Gastrocnemius medialis (tissue), 4 donors: ENCODE measurements at places on chromosomes 1 and 21. TPM values are rescaled to one million over a fixed set of nuclear protein-coding genes. Genes with fewer than 3 reads are reported as not detected.
A peak's percentile ranks its signal among the peaks of the same experiment; 100 is the strongest.

DNA sequence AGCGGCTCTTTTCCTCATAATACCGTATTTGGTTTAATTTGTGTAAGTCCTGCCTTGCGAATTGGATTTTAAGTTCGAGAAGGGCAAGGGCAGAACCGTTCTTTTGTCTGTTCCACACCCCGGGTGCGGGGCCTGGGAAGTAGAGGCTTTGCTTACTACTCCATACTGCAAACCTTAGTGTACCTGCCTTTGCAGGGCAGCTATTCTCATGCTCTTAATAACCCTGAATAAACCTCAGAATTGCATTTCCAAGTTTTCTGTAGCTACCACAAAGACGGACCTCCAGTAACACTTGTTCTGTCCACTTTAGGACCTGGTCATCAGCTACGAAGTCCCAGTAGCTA lies 657 bp upstream of the HNRNPU start:
- no peaks in the 10 kb centered on the region for H3K36me3 ChIP-seq
- H3K27ac ChIP-seq = peak overlapping the region; percentile 93
- H3K27me3 ChIP-seq = no peaks in the 10 kb centered on the region
- H3K4me1 ChIP-seq = peaks cover 37% of the 10 kb centered on the region
- DNase-seq = no peak

DNA sequence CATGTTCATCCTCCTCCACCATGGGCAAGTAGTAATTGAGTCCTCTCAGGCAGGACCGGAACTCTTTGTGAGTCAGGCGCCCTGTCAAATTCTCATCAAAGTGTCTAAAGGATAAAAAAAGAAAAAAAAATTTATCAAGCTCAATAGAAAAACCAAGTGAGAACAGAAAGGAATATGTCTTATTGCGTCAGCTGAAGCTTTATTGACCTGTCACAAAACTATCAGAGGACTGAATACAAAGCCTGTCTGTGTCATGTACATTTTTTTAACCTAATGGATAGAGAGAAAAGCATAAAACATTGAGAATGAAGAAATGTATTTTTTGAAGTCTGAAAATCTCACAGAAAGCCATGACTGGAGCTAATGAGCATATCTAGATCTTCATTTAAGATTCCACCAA lies 8.7 kb downstream of the OR10Z1 start:
- H3K27me3 ChIP-seq = no peaks in the 10 kb centered on the region
- H3K36me3 ChIP-seq = no peaks in the 10 kb centered on the region
- H3K4me3 ChIP-seq = no peak overlapping the region
- H3K4me1 ChIP-seq = no peaks in the 10 kb centered on the region
- no peak for DNase-seq
- no peak overlapping the region for H3K27ac ChIP-seq

Gene PANK4
- 27.5 TPM for total RNA-seq

DNA sequence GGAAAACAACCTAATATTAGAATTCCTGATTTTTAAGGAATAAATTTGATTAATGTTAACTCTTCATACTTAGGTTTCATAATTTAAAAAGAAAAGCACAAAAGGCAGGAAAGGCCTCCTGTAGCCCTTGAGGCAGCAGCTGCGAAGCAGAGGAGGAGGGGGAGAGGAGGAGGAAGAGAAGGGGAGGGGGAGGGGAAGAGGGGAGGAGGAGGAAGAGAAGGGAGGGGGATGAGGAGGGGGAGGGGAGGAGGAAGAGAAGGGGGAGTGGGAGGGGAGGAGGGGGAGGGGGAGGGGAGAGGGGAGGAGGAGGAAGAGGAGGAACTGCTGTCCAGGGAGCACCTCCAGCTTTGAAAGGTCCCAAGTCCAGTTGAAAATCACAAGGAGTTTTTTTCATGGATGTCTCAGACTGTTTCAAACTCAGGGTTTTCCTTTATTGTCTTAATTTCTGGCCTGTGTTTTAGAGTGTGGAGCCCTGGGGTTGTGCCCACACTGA lies 35.1 kb upstream of the DIP2A start:
- H3K27ac ChIP-seq = peak overlapping the region; percentile 59
- H3K27me3 ChIP-seq = no peaks in the 10 kb centered on the region

- no peak for DNase-seq
- H3K4me1 ChIP-seq = no peaks in the 10 kb centered on the region
- H3K27ac ChIP-seq = no peak overlapping the region
Observed at GRCh38 chr1:34408011-34408410, 231.3 kb downstream of the C1orf94 start.

Gene CCDC17
- total RNA-seq = 0.12 TPM

Gene TFF1
- not detected for total RNA-seq

DNA sequence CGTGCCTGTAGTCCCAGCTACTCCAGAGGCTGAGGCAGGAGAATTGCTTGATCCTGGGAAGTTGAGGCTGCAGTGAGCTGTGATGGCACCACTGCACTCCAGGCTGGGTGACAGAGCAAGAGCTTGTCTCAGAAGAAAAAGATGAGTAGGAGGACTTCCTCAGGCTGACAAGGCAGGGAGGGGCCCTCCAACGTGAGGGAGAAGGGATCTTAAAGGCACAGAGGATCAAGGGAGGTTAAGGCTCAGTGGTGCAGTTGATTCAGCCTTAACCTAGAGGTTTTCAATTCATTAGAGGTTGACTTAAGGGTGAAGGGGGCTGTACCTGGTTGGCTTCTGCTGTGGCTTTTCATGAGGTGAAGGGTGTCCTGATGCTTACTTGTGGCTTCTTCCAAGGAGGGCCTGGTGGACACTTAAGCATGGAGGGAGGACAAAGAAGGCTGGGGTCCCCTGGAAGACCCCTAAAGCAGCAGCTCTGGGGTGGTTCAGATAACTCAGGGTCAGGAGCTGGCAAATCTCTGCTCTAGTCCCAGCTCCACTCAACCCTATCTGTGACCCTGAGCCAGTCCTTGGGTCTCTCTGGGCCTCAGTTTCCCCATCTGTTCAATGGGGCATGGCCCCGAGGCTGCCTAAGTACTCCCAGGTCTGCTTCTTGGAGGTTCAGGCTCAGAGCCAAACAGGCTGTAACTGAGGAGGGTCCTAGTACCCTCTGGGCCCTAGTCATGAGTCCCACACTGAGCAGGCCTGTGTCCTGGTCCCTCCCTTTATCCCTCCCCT lies 6.3 kb downstream of the EXTL1 start:
- no peak overlapping the region for H3K27ac ChIP-seq
- no peaks in the 10 kb centered on the region for H3K27me3 ChIP-seq
- no peak overlapping the region for H3K4me3 ChIP-seq
- no peaks in the 10 kb centered on the region for H3K36me3 ChIP-seq
- H3K4me1 ChIP-seq = peaks cover 17% of the 10 kb centered on the region

Gene RXRG
- total RNA-seq = 15.9 TPM

Gene HES4
- total RNA-seq = 10.9 TPM

GRCh38 chr1:220966473-220966872 lies 87.2 kb downstream of the HLX start:
- no peak overlapping the region for H3K27ac ChIP-seq
- H3K4me1 ChIP-seq = no peaks in the 10 kb centered on the region
- no peak overlapping the region for H3K4me3 ChIP-seq
- H3K36me3 ChIP-seq = no peaks in the 10 kb centered on the region
- H3K27me3 ChIP-seq = no peaks in the 10 kb centered on the region

Gene HEATR1
- 15.6 TPM for total RNA-seq

DNA sequence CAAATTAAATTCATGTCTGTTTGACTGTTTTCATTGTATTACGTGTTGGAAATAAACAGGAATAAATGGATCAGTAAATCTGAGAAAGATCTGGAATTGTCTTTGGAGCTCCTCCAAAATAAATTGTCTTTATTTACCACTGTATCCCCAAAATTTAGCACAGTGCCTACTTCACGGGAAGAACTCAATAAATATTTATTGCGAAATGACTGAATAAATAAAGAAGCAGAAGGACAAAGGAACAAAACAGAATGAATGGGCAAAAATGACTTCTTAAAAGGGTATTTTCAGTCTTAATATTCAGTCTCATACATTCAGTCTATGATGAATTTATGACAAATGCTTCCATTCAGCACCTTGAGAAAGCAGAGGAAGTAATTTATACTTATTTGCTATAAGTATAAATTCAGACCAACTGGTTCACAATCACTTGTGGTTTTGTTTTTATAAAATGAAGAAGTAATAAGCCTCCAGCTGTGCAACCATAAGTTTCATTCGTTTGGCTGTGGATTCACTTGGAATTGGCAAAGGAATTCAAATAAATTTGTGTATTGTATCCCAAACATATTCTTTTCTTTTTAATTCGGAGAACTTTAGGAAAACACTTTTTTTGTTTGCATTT lies 19.2 kb upstream of the PRKAA2 start:
- no peaks in the 10 kb centered on the region for H3K4me1 ChIP-seq
- no peak for DNase-seq
- H3K27ac ChIP-seq = no peak overlapping the region

DNA sequence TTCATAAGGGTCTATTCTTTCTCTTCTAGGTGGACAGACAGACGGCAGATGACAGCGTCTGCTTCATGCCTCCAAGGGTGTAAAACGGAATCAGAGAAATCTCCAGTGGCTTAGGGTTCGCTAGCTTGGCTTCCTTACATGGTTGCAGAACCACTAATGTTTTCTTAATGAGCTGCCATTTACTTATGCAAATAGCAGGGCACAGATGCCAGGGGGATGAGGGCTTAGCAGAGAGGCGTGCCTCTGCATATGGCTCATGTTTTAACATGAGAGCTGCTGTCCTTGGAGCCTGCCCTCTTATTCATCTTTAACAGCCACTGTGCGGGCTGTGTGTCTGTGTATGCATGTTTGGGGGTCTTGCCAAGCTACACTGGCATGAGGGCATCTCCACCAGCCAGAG lies 119.6 kb downstream of the IER5 start:
- H3K4me1 ChIP-seq = peaks cover 6% of the 10 kb centered on the region
- DNase-seq = no peak
- H3K27ac ChIP-seq = no peak overlapping the region
- H3K36me3 ChIP-seq = no peaks in the 10 kb centered on the region

Gene DIO1
- not detected for total RNA-seq

Gene TPTE
- total RNA-seq = not detected

Gene GPATCH3
- 19.5 TPM for total RNA-seq

Gene ARHGEF16
- total RNA-seq = 0.20 TPM

Gene RASSF5
- total RNA-seq = 12.7 TPM

DNA sequence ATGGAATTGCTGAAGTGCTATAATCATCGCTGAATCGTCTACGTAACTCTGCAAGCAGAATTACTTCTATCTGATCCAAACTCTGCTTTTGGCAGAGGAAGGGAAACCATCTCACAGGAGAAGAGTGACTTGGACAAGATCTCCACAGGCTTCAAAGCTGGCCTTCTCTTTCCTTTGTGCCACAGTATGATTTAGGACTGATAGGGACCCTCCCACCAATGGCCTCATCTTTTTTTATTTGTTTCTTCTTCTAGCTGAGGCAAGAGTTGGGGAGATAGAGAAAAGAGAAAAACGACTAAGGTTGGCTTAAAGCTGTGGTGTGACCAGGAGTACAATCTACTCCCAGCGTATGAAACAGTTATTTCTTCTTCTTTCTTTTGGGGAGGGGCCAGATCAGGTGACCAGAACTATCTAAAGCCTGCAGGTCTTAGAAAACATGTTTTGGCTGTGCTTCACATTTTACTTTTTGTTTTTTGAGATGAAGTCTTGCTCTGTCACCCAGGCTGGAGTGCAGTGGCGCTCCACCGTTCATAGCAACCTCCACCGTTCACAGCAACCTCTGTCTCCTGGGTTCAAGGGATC lies 35.0 kb downstream of the ZNF496 start:
- no peaks in the 10 kb centered on the region for H3K4me1 ChIP-seq
- DNase-seq = no peak
- H3K27me3 ChIP-seq = no peaks in the 10 kb centered on the region

GRCh38 chr1:172875892-172876291 lies 174.8 kb downstream of the TNFSF18 start:
- H3K36me3 ChIP-seq = no peaks in the 10 kb centered on the region
- H3K4me1 ChIP-seq = no peaks in the 10 kb centered on the region
- no peaks in the 10 kb centered on the region for H3K27me3 ChIP-seq
- no peak overlapping the region for H3K4me3 ChIP-seq

- H3K27me3 ChIP-seq = peaks cover 4% of the 10 kb centered on the region
- peak within 1 kb of the TSS; percentile 98 for H3K27ac ChIP-seq
- peaks cover 23% of the 10 kb centered on the region for H3K4me1 ChIP-seq
- H3K36me3 ChIP-seq = peaks cover 14% of the 10 kb centered on the region
- DNase-seq = no peak
Observed at GRCh38 chr1:1232208-1232795, at the start of gene B3GALT6. Gene B3GALT6, plus strand, starts transcription at chr1:1232237. Its CDS starts 42 bp downstream, at chr1:1232279.

GRCh38 chr1:176904057-176904751 lies 260.3 kb downstream of the ASTN1 start:
- DNase-seq = no peak
- no peaks in the 10 kb centered on the region for H3K4me1 ChIP-seq
- H3K27me3 ChIP-seq = peaks cover 7% of the 10 kb centered on the region
- no peak overlapping the region for H3K27ac ChIP-seq
- no peak overlapping the region for H3K4me3 ChIP-seq

- H3K36me3 ChIP-seq = no peaks in the 10 kb centered on the region
- H3K4me3 ChIP-seq = no peak overlapping the region
- H3K27me3 ChIP-seq = peaks cover 100% of the 10 kb centered on the region
Observed at GRCh38 chr1:180233191-180234011, 3.3 kb downstream of the LHX4 start.

Gene LRRC71
- total RNA-seq = not detected

Gene KIF14
- total RNA-seq = 0.03 TPM

DNA sequence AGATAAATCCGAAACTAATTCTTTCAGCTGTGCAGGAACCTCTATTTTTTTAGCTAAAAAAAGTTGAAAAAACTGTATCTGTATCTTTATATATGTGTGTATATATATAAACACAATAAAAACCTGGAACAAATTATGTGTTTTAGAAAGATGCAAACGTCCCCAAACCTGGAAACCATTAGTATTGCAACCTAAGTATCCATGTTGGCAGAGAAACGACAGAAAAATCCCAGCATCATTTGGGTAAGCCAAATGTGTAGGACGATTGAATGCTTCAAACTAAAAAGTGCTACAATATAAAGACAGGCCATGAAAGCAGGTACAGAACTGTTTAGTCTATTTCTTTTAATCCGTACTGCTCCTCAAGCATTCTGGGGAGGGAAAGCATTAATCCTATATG lies 87.9 kb downstream of the AHCTF1 start:
- H3K4me3 ChIP-seq = no peak overlapping the region
- no peak for DNase-seq
- no peak overlapping the region for H3K27ac ChIP-seq
- no peaks in the 10 kb centered on the region for H3K27me3 ChIP-seq
- H3K4me1 ChIP-seq = no peaks in the 10 kb centered on the region

Gene RNU1-1
- total RNA-seq = not detected

Gene PTPN22
- 0.97 TPM for total RNA-seq

Gene MIB2
- total RNA-seq = 146 TPM

- H3K4me3 ChIP-seq = no peak overlapping the region
- no peak overlapping the region for H3K27ac ChIP-seq
Observed at GRCh38 chr1:46043458-46044017, 88.9 kb downstream of the PIK3R3 start.

GRCh38 chr21:42721341-42721824 lies 68.0 kb downstream of the PDE9A start:
- no peak for DNase-seq
- no peak overlapping the region for H3K4me3 ChIP-seq
- peaks cover 14% of the 10 kb centered on the region for H3K4me1 ChIP-seq
- no peaks in the 10 kb centered on the region for H3K27me3 ChIP-seq
- H3K36me3 ChIP-seq = no peaks in the 10 kb centered on the region
